ENCODE measurements at places on chromosomes 11 and 22. TPM values are rescaled to one million over a fixed set of nuclear protein-coding genes. Genes with fewer than 3 reads are reported as not detected.

Gene PRG3
- polyA plus RNA-seq: not detected

Gene IGSF9B
- polyA plus RNA-seq: 1.1 TPM

Gene CTTN
- 122 TPM for polyA plus RNA-seq

Gene SPON1
- polyA plus RNA-seq: not detected

Gene OR5W2
- not detected for polyA plus RNA-seq

Gene ZBTB16
- 0.48 TPM for polyA plus RNA-seq

Gene MMP3
- polyA plus RNA-seq: 0.53 TPM

Gene TMEM151A
- polyA plus RNA-seq: 0.06 TPM

Gene FERMT3
- 0.58 TPM for polyA plus RNA-seq

Gene FIBIN
- 0.77 TPM for polyA plus RNA-seq

Gene USH1C
- polyA plus RNA-seq: not detected

Gene ARHGAP8
- 28.0 TPM for polyA plus RNA-seq

Gene SAA4
- not detected for polyA plus RNA-seq

Gene DDI1
- polyA plus RNA-seq: not detected

Gene PANX1
- 30.9 TPM for polyA plus RNA-seq

Gene APOBEC3F
- 13.4 TPM for polyA plus RNA-seq

Gene SPTBN2
- 10.9 TPM for polyA plus RNA-seq

Gene EIF3D
- polyA plus RNA-seq: 497 TPM

Gene TRIM44
- polyA plus RNA-seq: 46.0 TPM

Gene LUZP2
- polyA plus RNA-seq: not detected

Gene BMAL1
- polyA plus RNA-seq: 15.9 TPM
